A549 (cell line): ENCODE measurements at places on chromosomes 4 and X.

- no peak for DNase-seq
Measured at GRCh38 chr4:157104541-157104940, 28.6 kb downstream of the GLRB start.

GRCh38 chr4:15361529-15361928 is 66.3 kb upstream of the C1QTNF7 start:
- no peak for DNase-seq

DNA sequence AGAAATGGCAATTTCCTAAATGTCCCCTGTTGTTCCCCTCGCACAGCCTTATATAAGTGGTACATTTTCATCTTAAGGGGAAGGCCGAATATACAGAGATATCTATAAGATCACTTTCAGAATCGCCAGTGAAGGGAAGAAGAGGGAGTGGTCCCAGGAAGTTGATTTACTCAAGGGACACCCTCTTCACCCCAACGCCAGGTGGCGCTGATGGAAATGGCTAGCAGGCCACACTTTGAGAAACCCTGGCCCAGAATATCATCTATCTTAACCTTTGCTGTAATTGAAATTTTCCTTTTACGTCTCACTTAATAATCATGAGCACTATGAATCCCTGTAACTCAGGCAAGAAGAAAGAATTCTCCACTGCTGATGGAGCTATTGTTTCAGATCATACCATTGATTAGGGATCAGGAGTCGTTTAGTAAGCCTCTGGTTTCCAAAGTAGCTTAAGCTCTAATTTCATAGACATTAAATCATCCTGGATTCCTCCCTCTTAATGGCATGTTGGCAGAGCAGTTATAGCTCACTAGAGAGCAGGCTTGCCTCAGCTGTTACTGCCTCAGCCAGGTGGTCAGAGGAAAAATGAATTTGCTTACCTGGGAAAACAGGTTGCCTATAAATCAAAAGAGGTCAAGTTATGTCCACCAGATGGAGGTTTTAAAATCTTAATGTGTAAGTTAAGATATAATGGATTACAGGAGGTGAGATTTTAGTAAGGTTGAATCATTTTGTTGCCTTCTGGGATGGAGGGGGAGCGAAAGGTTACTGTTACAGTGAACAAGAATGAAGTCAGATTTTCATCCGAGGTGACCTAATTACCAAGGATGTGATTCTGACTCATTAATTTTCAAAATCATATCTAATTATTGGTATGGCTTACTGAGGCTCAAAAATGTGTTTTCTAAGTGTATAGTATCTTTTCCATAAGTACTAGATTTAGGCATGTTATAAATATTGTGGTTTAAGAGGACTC is 941.2 kb upstream of the TENM3 start:
- peak; percentile 4 for DNase-seq

- DNase-seq: no peak
Measured at GRCh38 chr4:13529128-13529919, 15.0 kb downstream of the NKX3-2 start.

DNA sequence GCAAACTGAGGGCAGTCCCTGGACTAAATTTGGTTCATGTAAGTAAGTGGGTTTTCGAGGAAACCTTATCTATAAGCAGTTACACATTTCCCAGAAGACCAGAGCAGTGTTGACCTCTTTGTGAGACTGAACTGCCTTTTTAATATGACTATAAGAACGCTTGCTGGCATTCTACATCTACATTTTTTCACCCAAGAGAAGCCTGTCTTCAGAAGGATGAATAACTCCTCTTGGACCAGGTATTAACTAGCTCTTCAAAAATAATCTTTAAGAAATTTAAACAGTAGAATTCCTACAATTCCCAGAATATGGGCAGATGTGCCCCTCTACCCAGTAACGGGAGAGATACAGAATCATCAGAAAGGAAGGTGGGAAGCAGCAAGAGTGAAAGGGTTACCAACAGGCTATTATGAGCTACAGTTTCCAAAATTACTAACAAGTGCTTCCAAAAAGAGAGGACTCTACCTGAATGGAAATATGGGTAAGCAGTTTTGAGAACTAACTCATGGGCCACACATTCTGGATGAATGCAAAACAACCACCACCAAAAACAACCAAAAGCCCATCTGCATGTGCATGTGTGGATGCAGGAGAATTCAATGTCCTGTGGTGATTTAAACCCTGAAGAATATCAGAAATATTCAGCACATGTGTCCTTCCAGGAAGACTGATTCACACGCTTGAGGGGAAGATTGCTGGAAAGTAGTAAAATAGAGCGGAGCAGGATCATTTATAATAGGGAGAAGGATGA is 17.4 kb downstream of the BBS12 start:
- no peak for DNase-seq

- no peak for DNase-seq
Measured at GRCh38 chrX:132533409-132533808, 44.6 kb upstream of the MBNL3 start.

GRCh38 chr4:151147000-151147399 is 47.6 kb downstream of the RPS3A start:
- DNase-seq: no peak

DNA sequence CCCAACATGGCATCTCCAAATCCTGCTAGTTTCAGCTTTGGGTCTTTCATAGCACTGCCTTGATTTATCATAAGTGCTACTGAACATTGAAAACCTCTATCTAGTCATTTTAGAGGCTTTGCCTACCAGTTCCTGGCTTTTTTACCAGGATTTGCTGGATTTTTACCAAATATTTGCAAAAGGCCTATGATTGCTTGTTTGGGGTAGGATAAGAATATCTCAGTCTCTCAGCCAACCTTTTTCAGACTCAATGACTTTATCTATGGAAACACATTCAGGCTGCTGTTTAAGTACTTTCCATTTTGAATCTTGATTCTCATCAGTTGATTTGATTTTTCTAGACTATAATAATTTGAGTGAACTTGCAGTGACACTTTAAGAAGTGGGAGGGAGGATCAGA is 80.1 kb downstream of the NPFFR2 start:
- DNase-seq: no peak

DNA sequence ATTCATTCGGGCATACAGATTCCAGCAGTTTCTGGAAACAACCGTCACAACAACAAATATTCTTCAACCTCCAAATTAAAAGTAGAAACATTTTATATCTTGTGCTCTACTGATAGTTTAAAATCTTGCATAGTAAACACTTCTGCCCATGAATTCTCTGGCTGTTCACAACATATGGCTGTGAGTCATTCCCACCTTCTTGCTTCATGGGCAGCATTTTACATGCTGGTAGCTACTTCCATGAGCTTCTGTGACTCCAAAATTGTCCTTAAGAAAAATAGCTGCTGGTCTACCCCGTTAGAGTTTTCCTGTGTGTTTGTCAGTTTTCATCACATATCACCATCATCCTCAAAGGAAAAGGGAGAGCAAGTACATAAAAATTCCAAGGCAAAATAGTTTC is 22.7 kb downstream of the PNPLA4 start:
- DNase-seq: no peak

GRCh38 chr4:11635342-11635741 is 206.6 kb upstream of the HS3ST1 start:
- no peak for DNase-seq

- DNase-seq: no peak
Measured at GRCh38 chr4:28248269-28248668, 1387.6 kb downstream of the STIM2 start.

- DNase-seq: no peak
Measured at GRCh38 chr4:39716356-39716755, 18.4 kb downstream of the UBE2K start.

DNA sequence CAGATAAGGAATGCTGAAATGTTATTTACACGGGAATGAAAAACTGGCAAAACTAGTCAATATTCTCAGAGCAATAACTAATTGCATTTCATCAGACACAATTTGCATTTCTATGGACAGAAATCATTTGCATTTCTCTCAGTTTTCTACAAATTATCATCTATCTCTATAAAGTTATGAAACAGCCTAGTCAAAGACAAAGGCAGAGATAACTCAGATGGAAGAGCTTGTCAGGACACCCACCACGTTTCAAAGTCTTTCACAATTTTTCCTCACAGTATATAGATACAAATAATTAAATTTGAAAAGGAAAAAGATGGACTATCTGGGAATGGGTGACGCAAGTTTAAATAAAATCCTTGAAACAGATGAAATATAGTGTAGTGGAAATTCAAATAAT is 230.8 kb downstream of the GASK1B start:
- DNase-seq: no peak

DNA sequence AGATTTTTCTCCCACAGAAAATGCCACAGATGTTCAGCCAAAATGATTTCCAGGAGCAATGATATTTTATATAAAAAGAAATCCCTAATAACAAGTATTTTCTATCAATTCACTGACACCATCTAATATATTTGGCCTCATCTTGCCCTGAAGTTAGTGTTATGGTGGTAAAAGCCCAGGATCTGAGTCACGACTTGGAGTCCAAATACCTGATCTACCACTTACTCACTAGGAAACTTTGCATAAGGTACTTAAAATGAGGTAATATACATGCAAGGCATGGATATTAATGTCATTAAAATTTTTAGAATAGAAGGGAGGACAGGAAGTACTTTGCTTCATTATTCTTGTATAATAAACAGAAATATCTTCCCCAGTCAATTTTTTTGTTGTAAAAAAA is 16.3 kb downstream of the PPP3CA start:
- no peak for DNase-seq

DNA sequence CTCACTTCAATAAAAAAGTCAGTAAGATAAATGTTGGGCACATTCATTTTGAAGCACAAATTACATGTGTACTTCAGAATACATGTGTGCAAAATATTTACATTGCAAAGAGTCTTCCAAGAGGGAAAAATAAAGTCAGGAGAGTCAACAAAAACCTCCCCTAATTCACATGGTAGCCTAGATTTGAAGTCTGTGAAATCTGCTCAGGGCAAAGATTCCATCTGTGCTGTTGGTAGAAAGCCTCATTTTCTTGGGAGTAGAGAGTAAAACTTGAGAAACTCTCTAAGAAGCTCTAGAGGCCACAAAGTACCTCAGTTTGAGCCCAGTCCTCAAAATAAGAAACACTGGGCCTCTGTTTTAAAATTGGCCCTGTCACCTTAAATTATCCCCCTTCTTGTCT is 303.4 kb downstream of the RAB28 start:
- DNase-seq: no peak

GRCh38 chr4:117893207-117893606 is 141.1 kb upstream of the NDST3 start:
- DNase-seq: no peak

DNA sequence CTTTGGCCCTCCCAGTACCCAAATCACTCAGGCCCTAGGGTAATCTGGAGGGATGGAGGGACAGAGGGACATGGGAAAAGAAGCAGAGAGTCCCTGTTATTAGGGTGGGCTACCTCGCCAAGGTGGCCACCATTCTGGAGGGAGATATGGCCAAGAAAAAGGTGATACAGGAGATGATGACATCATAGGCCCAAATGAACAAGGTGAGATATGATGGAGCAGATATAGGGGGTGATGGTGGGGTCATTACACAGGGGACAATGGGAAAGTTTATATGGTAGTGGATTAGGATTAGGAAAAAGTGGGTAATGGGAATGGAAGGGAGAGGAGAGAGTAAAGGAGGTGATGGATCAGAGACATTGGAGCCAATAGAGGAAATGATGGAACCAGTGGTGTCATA is 12.9 kb upstream of the SYP start:
- no peak for DNase-seq

DNA sequence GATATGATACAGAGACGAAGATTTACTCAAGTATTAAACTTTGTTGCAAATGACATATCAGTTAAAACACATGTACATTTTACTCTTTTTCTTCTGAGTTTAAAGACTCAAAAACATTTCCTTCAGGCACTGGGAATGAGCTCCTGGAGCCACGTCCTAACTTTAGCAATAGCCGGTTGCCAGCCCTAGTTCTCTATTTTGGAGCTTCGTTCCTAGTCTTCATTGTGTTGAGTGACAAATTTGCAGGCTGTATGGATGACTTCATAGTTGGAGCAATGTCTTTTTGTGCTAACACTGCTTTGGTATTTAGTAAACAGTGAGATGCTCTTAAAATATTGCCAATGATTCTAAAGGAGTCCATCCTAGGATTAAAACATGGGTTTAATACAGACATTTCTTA is 190.9 kb downstream of the FAT4 start:
- no peak for DNase-seq

DNA sequence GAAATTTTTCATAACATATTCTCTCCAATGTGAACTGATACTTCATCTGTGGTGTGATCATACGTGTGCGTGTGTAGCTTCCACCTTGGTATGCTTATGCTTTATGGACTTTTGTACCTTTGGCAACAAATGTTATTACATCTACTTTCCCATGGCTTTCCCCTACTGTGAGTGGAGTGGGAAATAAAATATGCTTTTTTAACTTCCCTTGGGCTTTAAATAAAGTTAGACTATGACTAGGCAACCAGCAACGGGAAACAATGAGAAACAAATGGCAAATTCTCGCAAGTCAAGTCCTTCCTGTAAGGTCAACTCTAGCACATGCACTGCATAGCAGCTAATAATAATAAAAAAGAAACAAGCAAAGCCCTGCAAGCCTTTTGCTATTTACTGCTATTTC is 205.0 kb upstream of the PDE5A start:
- DNase-seq: no peak

DNA sequence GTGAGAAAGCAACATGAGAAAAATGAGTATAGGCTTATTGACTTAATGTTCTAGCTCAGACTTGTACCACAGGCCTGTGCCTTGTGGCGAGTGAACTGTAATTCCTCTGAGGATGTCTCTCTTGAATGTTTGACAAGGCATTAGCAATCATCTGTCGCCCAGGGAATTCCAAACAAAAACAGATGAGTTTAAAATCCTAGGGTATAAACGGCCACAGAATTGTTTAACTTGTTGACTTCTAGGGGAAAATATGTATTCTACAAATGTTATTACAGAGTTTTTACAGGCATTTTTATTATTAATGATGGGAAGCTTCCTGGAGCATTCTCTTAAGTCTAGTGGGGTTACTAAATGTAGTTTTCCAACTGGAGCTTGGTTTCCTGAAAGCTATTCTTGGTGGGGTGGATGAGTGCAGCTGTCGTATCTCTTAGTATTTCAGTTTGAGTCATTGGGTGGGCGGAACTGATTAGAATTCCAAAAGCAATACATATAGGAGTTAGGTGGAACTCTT is 40.6 kb downstream of the ARHGAP10 start:
- peak; percentile 45 for DNase-seq

- DNase-seq: no peak
Measured at GRCh38 chr4:134911941-134912340, 710.4 kb upstream of the PABPC4L start.

- no peak for DNase-seq
Measured at GRCh38 chr4:144845411-144845810, 199.5 kb downstream of the HHIP start.

DNA sequence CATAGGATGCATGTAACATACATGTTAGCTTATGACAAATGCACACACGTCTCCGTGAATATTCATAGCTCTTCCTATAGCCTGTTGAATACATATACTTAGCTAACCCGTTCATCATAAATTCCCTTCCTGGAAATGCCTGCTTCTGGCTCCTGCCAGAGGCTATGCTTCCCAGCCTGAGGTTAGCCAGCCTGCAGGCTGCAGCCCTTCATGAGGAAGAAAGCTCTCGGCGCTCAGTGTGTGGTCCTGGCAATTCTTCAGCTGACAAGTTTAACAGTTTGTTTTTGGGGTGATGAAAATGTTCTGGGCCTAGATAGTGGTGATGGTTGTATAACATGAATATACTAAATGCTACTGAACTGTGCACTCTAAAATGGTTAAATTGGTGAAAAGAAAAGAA is 48.8 kb upstream of the MAN2B2 start:
- DNase-seq: no peak
